Panc1 (cell line): ENCODE measurements at places on chromosomes 3 and 15. TPM values are rescaled to one million over a fixed set of nuclear protein-coding genes. Genes with fewer than 3 reads are reported as not detected.

SEMA7A gene
- total RNA-seq: 11.2 TPM

KIF23 gene
- 82.5 TPM for total RNA-seq

FSIP1 gene
- 1.4 TPM for total RNA-seq

WDR93 gene
- total RNA-seq: 0.18 TPM

ABHD14A gene
- 11.3 TPM for total RNA-seq

IGSF10 gene
- total RNA-seq: 0.10 TPM

TM4SF1 gene
- total RNA-seq: 1,063 TPM

CHL1 gene
- total RNA-seq: not detected

SI gene
- total RNA-seq: not detected

LXN gene
- total RNA-seq: 301 TPM

GUCA1C gene
- not detected for total RNA-seq

MUC20 gene
- not detected for total RNA-seq

ACKR4 gene
- total RNA-seq: not detected

PLOD2 gene
- total RNA-seq: 158 TPM

IQCH gene
- 3.9 TPM for total RNA-seq

PAQR5 gene
- 2.0 TPM for total RNA-seq

GNAT1 gene
- total RNA-seq: not detected

P2RY13 gene
- not detected for total RNA-seq

GOLGA8O gene
- 0.69 TPM for total RNA-seq

UBE2E2 gene
- 38.2 TPM for total RNA-seq

LRRC3B gene
- total RNA-seq: not detected

HRG gene
- not detected for total RNA-seq

NEK10 gene
- total RNA-seq: 5.7 TPM

AHSG gene
- total RNA-seq: 0.85 TPM

PAQR9 gene
- 0.36 TPM for total RNA-seq

NFKBIZ gene
- 17.4 TPM for total RNA-seq

ISLR2 gene
- 0.36 TPM for total RNA-seq

RFX7 gene
- 24.2 TPM for total RNA-seq

STAG1 gene
- 43.7 TPM for total RNA-seq

GAP43 gene
- total RNA-seq: not detected

PLSCR2 gene
- 0.54 TPM for total RNA-seq

TPRG1 gene
- total RNA-seq: not detected

LRRC31 gene
- total RNA-seq: not detected

PPARG gene
- total RNA-seq: 88.1 TPM

TM4SF4 gene
- total RNA-seq: 0.46 TPM

MCTP2 gene
- 0.15 TPM for total RNA-seq

RLBP1 gene
- not detected for total RNA-seq

MB21D2 gene
- 7.8 TPM for total RNA-seq

GPD1L gene
- total RNA-seq: 10.5 TPM

CHCHD6 gene
- 31.5 TPM for total RNA-seq

REC114 gene
- not detected for total RNA-seq

TMC3 gene
- not detected for total RNA-seq

ITIH1 gene
- total RNA-seq: 0.31 TPM

COL6A5 gene
- total RNA-seq: not detected
